ENCODE measurements at places on chromosomes 4 and X.
A peak's percentile ranks its signal among the peaks of the same experiment; 100 is the strongest.

DNA sequence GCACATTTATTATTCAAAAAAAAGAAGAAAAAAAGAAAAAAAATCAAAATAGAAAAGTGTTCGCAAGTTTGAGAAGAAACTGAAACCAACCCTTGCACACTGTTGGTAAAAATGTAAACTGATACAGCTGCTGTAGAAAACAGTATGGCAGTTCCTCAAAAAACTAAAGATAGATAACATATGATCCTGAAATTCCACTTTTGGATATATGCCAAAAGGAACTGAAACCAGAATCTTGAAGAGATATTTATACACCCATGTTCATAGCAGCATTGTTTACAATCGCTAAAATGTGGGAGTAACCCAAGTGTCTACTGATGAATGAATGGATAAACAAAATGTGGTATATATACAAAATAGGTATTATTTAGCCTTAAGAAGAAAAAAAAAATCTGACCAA is 155.4 kb downstream of the TBCK start:
- no peak for DNase-seq

GRCh38 chr4:26020083-26020668 is 106.2 kb downstream of the SMIM20 start:
- DNase-seq: no peak

GRCh38 chr4:57037982-57038604 is 59.4 kb downstream of the POLR2B start:
- DNase-seq: no peak

DNA sequence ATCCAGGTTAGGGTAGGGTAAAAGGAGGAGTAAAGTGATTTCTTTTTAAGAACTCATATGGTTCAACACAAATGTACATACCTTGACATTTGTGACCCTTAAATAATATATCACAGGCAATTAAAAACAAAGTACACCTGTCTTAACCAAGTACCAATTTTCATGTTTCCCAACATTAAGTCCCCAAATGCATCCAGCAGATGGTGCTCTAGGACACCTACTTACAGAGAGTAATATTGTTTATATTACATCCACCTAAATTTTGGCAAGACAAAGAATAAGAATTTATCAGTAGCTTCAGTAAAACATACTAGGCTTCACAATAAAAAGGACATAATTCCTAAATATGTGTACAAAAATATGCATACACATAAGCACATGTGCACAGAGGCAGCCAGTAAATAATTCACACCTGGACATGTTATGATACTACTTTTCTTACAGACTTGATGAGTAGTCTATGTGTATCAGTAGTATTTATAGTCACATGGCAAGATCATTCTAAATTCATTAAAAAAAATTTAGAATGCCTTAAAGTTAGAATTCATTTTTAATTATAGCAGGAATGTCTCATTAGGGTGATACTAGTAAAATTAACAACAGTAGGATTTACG is 219.7 kb downstream of the DCLK2 start:
- no peak for DNase-seq

DNA sequence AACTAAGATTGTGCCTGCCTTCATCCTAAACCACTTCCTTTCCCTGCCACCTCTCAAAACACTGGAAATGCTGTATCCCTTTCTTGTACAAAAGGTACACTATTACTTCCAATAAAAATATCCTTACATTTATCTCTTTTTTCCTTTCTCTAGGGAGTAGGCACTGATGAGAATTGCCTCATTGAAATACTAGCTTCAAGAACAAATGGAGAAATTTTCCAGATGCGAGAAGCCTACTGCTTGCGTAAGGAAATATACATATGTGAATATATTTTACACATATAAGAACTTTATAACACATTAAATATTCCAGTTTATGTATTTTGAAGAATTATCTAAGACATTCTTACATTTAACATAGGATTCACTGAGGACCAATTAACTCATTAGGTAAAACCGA is 71.7 kb downstream of the ANXA10 start:
- no peak for DNase-seq

GRCh38 chr4:185222598-185222997 is 13.2 kb downstream of the SNX25 start:
- DNase-seq: no peak

GRCh38 chr4:183164963-183165362 is 65.9 kb downstream of the WWC2 start:
- DNase-seq: no peak

GRCh38 chr4:143559757-143560147 is 46.2 kb downstream of the SMARCA5 start:
- peak; percentile 3 for DNase-seq

- no peak for DNase-seq
Observed at GRCh38 chrX:149032449-149032848, 472.7 kb downstream of the IDS start.

DNA sequence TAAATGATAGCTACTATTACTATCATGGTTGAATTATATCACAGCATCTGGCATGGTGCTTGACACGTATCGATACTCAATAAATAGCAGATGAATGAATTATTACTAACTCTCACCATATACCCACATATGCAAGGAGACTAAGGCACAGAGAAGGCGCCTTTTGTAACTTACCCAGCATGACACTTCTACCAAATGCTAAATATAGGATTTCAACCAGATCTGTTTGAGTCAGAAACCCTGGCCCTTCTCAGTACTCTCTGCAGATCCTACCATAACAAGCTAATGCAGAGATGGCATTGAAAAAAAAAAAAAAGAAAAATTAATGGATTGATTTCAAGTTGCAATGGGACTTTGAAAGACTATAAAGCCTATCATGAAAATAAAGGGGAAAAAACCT is 219.5 kb downstream of the DHX15 start:
- no peak for DNase-seq

GRCh38 chrX:82591421-82591820 is 916.7 kb upstream of the POU3F4 start:
- no peak for DNase-seq

DNA sequence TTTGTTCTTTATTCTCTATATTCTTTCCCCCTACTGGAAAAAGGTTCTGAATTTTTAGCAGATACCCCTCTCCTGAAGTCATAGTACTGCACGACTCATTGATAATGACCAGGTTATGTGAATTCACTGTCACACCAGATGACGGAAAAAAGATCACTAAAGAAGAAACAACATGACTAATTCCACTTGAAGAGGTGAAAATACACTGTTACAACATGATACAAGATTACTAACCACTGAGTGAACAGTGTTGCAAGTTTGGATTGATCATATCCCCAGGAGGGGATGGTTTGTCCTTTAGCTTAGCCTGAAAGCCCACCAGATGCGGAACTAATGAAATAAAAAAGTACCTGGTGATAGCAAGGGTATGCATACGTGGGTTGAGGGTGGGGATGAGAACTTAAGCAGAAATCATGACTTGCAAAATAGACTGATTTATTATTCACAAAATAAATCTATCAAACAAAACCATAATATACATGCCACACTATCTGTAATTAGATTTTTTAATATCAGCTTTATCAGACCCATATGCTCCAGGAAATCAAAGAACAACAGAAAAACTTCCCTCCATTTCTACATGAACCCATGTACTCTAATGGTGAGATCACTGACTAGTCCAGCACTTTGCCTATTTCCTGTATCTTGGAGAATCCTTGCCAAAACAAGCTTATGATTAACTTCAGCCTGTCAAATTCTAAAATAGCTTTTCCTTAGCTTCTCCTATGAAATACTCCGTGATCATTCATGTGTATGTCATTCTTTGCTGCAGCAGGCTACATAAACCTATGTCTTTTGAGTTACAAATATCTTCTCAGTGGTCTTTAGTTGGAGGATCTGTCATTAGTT is 257.4 kb upstream of the AGA start:
- DNase-seq: no peak

GRCh38 chr4:150619042-150619441 is 37.1 kb downstream of the MAB21L2 start:
- DNase-seq: no peak

Data from stimulated activated CD8-positive, alpha-beta memory T cell treated with anti-CD3 and anti-CD28 coated beads, Interleukin-15, amount 100 ng/mL, for 24 hours (primary cell).